ENCODE measurements at places on chromosomes 1 and 21.
A peak's percentile ranks its signal among the peaks of the same experiment; 100 is the strongest.

DNA sequence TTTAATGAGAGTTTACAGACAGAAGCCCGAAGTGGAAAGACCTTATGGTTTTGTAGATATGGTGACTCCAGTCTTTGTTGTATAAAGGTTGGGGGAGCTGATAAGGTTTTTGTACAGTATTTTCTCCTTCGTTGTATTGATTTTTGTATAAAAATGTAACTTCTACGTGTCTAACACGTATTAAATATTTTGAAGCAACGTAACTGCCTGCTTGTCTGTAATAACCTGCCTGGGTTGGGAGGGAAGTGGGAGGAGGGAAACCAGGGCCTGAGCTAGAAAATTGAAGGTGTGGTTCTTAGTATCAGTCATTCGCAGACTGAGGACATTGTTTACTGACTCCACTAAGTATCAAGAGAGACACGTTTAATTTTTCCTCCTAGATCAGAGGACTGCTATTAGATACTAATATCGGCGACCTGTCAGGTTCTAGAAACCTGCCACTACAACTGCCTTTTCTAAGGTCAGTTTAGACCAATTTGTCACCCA is 2.2 kb downstream of the IER5 start:
- DNase-seq, result peak; percentile 58

GRCh38 chr1:228347181-228347580 is 59.5 kb downstream of the TRIM11 start:
- DNase-seq, result no peak

GRCh38 chr1:54357967-54358366 is 48.2 kb downstream of the SSBP3 start:
- DNase-seq, result no peak

- DNase-seq, result no peak
Observed at GRCh38 chr1:32695098-32695904, 7.3 kb downstream of the SYNC start.

DNA sequence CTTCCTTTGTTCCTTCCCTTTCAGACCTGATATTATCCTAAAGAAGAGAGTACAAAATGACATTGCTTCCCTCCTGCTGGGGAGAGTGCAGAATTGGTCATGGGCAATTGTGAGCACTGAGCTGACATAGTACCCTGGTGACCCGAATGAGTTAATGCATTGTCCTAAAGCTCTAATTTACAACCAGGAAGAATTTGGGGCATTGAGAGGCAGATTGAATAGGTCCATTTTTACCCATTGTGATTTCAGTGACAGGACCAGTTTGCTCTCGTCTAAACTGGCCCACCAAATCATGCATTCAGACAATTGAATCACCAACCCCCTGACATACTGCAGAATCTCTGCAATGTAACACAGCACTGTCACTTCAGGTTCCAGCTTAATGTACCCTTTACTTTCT is 497.4 kb downstream of the DPYD start:
- no peak for DNase-seq

GRCh38 chr1:219692981-219693380 is 80.1 kb upstream of the ZC3H11B start:
- no peak for DNase-seq

All from stimulated activated CD4-positive, alpha-beta T cell treated with anti-CD3 and anti-CD28 coated beads, Interleukin-1b, Interleukin-23, amount 100 ng/mL, for 48 hours (primary cell).